ENCODE measurements at places on chromosomes 6 and 20.

- DNase-seq, result no peak
Observed at GRCh38 chr6:165040440-165040839, 269.0 kb downstream of the C6orf118 start.

- no peak for DNase-seq
Observed at GRCh38 chr6:81561071-81561564, 191.4 kb downstream of the TENT5A start.

GRCh38 chr20:22924046-22924737 lies 110.9 kb upstream of the SSTR4 start:
- DNase-seq, result no peak

DNA sequence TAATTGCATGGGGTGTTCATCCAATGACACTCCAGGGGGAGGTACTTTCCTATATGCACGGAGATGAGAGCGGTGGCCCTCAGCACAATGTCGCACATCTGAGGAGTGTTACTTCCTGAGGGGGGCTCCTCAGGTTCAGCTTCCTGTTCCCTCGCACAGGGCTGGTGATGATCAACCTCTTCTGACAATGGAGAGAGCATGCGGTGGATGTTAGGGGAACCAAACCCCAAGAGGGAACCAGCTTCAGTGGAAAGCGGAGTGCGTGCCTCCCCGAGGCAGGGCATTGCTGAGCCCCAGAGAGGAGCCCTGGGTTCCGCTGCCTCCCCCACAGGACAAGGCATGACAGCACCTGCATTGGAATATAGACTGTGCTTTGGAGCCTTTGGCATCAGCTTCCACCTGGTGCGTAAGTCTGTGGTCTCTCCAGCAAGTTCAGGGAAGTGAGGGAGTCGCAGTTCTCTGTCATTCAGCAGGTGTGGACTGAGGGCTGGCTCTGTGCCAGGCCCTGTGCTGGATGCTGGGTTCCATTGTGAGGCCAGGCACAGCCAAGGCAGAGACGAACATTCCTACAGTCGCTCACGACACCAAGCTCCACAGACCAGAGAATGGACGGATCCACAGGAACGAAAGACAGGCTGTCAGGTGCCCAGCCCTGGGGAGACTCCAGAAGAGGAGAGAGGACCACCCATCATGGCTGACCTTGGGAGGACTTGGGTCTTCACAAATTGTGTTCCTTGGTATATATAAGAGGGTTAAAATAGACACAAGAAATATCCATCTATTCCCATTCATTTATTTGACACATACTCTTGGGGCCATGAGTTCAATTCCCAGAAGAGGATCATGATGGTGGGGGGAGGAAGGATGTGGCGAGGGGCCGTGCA lies 3.9 kb upstream of the ZNF831 start:
- no peak for DNase-seq

- DNase-seq, result no peak
Observed at GRCh38 chr6:167662075-167662880, 164.4 kb upstream of the AFDN start.

All from occipital lobe (tissue), 3 donors.